Keratinocyte (primary cell): ENCODE measurements at places on chromosomes 6 and 20.
A peak's percentile ranks its signal among the peaks of the same experiment; 100 is the strongest.

GRCh38 chr6:148274809-148275208 is 67.8 kb upstream of the SASH1 start:
- DNase-seq, result no peak

DNA sequence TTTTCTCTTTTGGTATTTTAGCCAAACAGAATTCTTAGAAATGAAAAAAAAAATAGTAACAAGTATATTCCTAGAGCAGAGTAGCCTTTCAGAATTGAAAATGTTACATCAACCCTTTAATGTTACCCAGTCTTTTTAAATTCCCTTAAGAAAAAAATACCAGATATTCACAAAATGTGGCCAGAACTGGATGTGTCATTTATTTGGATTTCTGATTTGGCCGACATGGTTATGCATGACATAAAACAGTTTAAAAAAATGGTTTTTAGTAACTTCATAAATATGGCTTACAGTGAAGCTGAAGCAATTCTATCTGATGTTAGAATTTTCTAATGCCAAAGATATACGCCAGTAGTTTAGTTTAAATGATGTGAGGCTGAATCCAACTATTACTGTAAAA is 112.0 kb downstream of the ATXN1 start:
- no peak for DNase-seq

DNA sequence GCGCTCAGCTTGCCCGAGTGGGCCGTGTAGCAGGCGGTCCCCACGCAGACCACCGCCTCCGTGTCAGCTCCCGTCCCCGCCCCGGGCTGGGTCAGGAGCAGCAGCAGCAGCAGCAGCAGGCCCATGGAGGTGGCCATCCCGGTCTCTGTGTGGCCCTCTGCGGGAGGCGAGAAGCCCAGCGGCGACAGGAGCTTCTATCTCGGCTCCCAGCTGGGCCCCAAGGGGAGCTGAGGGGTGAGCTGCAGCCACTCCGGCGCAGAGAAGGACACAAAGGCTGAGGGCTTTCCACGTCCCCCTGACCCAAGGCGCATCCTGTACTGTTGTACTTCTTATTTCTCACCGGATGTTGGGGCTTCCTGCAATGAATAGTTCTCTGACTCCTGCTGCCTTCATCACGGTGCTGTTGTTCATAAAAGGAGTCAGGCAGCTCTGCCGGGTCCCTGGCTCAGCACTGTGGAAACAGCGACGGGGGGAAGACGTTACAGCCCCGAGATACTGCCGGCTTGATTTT is at the start of gene CD93:
Gene CD93, minus strand, starts transcription at position 269 of the 511 bp plus-strand sequence. Its CDS starts 132 bp downstream, at position 137.
- DNase-seq, result no peak

GRCh38 chr6:33716379-33716778 is 4.9 kb upstream of the UQCC2 start:
- no peak for DNase-seq

- DNase-seq, result peak; percentile 81
Observed at GRCh38 chr6:21754891-21755290, 161.3 kb downstream of the SOX4 start.

DNA sequence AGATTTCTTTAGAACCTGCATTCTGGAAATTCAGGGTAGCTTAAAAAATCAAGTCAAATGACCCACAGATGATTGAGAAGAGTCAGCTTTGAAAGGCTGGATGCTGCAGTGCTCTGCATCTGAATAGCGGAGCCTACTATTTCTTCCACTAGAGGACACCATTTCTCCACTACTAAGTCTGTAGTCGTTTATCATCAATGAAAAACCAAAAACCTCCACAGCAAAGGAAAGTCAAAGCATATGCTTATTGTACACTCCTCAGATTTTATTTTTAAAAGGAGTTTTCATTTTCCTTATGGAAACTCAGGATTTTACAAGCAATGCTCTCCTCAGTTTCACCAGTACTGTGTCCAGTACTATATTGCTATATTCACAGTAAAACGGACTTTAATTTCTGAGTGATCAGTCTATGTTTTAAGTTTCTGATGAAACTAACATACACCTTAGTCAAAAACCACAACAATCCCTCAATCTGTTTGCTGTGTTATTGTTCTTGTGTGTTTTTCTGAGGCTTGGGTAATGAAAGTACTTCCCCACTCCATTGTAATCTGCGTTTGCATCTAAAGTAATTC is 50.5 kb upstream of the ENPP5 start:
- no peak for DNase-seq

GRCh38 chr20:58557733-58558342 is 42.6 kb upstream of the APCDD1L start:
- no peak for DNase-seq

DNA sequence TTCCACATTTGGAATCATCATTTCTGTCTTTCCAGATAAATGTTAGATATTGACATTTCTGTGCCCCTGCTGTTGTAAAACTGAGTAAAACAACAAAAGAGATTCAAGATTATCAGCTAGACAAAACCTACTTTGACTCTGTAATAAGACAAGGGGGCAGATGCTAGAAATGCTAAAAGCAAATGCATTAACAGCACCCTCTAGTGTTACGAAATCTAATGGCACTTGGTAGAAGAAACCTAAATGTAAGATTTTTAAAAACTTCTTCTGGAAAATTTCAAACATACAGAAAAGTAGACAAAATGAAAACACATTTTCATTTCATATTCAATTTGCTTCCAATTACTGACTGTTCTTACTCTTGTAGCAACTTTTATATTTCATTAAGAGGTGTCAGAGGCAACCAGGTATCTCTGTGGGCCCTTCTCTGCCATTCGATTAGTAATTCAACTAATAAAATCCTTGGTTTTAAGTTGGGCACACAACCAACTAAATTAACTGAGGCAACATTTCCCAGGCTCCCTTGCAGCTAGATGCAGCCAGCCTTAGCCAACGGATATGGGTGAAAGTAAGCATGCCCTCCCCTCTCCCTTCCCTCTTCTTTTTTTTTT is 45.0 kb downstream of the SLC23A2 start:
- no peak for DNase-seq

GRCh38 chr6:111173341-111173740 is 86.0 kb downstream of the SLC16A10 start:
- no peak for DNase-seq

- no peak for DNase-seq
Observed at GRCh38 chr6:138289739-138290138, 71.4 kb upstream of the PBOV1 start.

DNA sequence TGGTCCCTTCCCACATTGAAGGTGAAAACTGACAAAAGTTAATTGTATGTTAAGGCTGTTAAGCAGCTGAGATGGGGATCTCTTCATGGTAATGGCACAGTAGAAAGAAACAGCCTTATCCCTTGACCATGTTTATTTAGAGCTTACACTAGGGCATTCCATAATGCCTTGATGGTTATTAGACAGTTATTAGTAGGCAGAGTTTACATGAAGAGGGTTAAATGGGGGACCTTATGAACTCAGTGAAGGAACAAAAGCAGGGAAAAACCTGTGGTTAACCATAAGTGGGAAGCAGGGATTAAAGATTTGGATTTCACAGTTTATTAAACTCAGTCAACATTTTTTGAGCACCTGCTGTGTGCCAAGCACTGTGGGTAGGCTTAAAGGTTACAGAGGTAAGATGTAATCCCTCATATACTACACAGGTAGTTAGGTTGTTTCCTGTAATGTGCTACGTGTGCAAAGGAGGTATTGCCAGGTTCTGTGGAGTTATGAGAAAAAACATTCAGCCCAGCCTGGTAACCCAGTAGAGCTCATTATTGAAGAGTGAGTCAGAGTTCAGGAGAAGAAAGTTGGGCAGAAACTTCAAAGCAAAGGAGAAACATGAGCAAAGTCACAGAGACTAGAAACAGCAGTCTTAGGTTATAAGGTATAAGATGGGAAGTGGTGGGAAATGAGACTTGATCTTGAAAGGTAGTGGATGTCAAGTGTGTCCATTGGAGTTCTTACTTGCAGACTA is 32.3 kb upstream of the GNRH2 start:
- no peak for DNase-seq

GRCh38 chr6:1612299-1612973 is 2.7 kb downstream of the FOXC1 start:
- no peak for DNase-seq

GRCh38 chr6:30942338-30943060 is 1.7 kb downstream of the MUCL3 start:
- DNase-seq, result peak; percentile 56

- no peak for DNase-seq
Observed at GRCh38 chr20:8301655-8302054, 169.6 kb downstream of the PLCB1 start.

GRCh38 chr6:169803816-169804340 is 52.5 kb downstream of the ERMARD start:
- no peak for DNase-seq

- peak; percentile 26 for DNase-seq
Observed at GRCh38 chr6:53673162-53673727, 7.7 kb upstream of the KLHL31 start.

DNA sequence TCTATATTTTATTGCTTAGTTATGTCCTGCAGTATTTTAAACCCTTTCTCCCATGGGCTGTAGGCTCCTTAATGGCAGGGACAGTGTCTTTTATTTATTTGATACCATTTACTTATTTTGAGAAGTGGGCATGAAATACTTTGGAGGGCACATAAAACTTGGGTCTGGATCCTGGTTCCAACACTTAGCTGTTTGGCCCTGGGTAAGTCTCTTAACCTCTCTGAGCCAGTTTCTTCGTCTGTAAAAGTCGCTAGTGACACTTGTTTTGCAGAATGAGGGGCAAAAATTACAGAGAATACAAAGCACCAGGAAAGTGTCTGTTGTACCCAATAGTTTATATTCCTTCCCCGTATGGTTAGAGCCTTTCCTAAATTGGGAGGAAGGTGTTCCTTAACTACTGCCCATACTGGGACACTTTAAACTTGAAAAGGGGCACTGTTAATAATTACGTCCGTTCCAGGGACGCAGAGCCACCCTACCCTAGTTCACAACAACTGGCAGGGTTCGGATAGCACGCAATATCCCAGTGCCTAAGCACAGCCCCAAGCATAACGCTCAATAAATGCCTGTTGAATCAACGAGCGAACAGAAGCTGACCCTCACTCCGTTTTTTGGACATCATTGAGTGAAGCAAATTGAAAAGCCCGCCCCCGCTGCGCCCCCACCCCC is 6.0 kb upstream of the ARMC12 start:
- DNase-seq, result no peak

DNA sequence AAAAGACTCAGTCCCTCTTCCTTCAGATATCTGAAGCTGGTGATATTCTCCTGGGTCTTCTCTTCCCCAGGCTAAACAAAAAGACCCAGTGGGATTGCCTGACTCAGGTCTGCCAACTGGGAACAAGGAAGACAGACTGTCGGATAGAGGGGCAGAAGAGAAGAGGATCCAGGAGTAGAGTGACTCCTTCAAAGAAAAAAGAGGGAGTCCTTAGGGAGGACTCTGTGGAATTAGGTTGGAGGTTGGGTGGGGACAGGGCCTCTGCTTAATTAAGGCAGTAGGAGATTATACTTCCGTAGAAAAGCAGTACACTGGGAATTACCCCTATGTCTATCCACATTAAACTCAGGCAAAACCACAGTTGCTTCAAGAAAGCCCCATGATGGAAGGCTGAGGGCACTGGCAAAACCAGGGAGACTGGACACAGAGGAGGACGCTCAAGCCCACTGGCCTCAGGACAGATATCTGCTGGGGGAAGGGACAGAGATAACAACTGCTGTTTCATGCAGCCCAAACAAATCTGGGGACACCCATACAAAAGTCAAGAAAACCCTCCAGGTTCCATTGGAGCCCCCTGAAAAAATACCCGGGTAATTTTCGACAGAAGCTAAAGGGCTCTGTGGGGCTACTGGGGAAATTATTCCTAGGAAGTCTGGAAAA is 5.7 kb downstream of the BCL2L1 start:
- no peak for DNase-seq

- DNase-seq, result no peak
Observed at GRCh38 chr6:91483415-91484105, 896.7 kb upstream of the MAP3K7 start.

- DNase-seq, result no peak
Observed at GRCh38 chr20:54048481-54048880, 21.9 kb downstream of the BCAS1 start.

DNA sequence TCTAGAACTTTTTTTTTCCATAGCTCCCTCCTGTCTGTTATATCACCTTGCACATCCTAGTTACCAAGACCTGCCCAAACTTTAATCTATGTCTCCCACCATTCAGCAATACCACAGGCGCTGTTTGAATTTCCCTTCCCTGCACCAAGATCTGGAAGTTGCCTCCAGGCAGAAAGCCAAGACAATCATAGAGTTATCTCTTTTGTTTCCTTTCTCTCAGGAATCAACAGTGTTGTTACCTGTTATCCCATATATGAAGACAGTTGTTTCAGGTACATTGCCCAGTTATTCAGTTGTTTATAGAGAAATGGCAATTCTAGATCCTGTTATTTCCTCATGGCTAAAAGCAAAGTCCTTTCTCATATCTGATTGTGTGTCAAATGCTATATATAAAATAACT is 63.2 kb downstream of the PDSS2 start:
- no peak for DNase-seq

GRCh38 chr6:46465294-46466165 is 25.7 kb downstream of the RCAN2 start:
- DNase-seq, result no peak

GRCh38 chr6:2378891-2379652 is 133.7 kb upstream of the GMDS start:
- DNase-seq, result peak; percentile 15

DNA sequence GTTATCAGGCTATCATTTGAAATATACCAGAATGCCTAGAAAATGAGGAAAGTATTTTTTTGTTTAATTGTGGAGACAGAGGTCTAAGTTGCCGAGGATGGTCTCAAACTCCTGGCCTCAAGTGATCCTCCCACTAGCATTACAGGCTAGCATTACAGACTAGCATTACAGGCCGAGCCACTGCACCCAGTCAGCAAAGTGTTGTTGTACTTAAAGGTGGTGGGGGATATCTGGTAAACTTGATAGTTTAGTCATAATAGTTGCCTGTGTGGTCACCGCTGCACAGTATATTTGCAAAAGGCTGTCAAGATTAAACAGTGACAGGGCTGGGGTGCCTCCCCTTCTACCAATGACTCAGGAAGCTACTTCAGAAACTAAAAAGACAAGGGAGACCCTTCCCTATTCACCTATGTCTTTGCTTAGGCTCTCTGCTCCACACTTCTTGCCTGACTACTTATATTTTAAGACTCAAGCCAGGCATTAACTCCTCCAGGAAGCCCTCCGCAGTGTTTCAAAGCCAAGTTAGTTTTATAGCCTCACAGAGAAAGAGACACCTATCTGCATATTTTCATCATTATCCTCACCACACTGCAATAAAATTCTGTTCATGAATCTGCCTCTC is 3.1 kb upstream of the AKIRIN2 start:
- DNase-seq, result no peak

- DNase-seq, result no peak
Observed at GRCh38 chr6:112007805-112008204, 46.1 kb upstream of the CCN6 start.

- no peak for DNase-seq
Observed at GRCh38 chr6:62298745-62299392, 12.8 kb upstream of the KHDRBS2 start.
